ENCODE measurements at places on chromosomes 3 and 15. TPM values are rescaled to one million over a fixed set of nuclear protein-coding genes. Genes with fewer than 3 reads are reported as not detected.

SLCO2A1 gene
- 4.3 TPM for total RNA-seq

FRMD4B gene
- 29.4 TPM for total RNA-seq

GP5 gene
- total RNA-seq, result 0.72 TPM

FANCI gene
- 6.7 TPM for total RNA-seq

TMEM207 gene
- total RNA-seq, result 1.2 TPM

TP63 gene
- total RNA-seq, result 16.4 TPM

KNL1 gene
- 13.0 TPM for total RNA-seq

RAD51 gene
- total RNA-seq, result 0.48 TPM

NR1I2 gene
- total RNA-seq, result 0.96 TPM

ZBBX gene
- total RNA-seq, result 0.72 TPM

MB21D2 gene
- total RNA-seq, result 31.1 TPM

LIPH gene
- 2.2 TPM for total RNA-seq

TTLL13 gene
- not detected for total RNA-seq

CFAP20DC gene
- 9.4 TPM for total RNA-seq

IQCF5 gene
- total RNA-seq, result 18.3 TPM

FSD2 gene
- 1.2 TPM for total RNA-seq

CEP19 gene
- total RNA-seq, result 7.2 TPM

HRH1 gene
- total RNA-seq, result 15.2 TPM

RBPMS2 gene
- total RNA-seq, result 7.0 TPM

CORO2B gene
- 0.72 TPM for total RNA-seq

UBE2Q2 gene
- total RNA-seq, result 85.5 TPM

CPEB1 gene
- total RNA-seq, result 9.9 TPM

TTC21A gene
- 6.0 TPM for total RNA-seq

APBA2 gene
- total RNA-seq, result 5.8 TPM

HDGFL3 gene
- 25.8 TPM for total RNA-seq

IL16 gene
- total RNA-seq, result 7.2 TPM

UBXN7 gene
- 18.8 TPM for total RNA-seq

PLIN1 gene
- 2.2 TPM for total RNA-seq

CELSR3 gene
- total RNA-seq, result 3.4 TPM

TMEM212 gene
- total RNA-seq, result 1.7 TPM

GABRA5 gene
- 0.96 TPM for total RNA-seq

TGFBR2 gene
- total RNA-seq, result 54.2 TPM

ADAMTSL3 gene
- total RNA-seq, result 11.6 TPM

TFG gene
- total RNA-seq, result 101 TPM
